Epithelial cell of proximal tubule (primary cell): ENCODE measurements at places on chromosomes 2 and 18. TPM values are rescaled to one million over a fixed set of nuclear protein-coding genes. Genes with fewer than 3 reads are reported as not detected.

The MC5R gene
- not detected in 2 replicates for total RNA-seq

The CCL20 gene
- 1.0 and 1.2 TPM in 2 replicates for total RNA-seq

The TUBA3E gene
- total RNA-seq, result not detected in 2 replicates

The ARL6IP6 gene
- 69.3 and 83.9 TPM in 2 replicates for total RNA-seq

The NYAP2 gene
- total RNA-seq, result not detected in 2 replicates

The FTCDNL1 gene
- 0.06 and 1.2 TPM in 2 replicates for total RNA-seq

The BCL2 gene
- 3.0 and 4.7 TPM in 2 replicates for total RNA-seq

The SAP130 gene
- 8.8 and 10.8 TPM in 2 replicates for total RNA-seq

The CHST9 gene
- total RNA-seq, result 2.1 and 3.7 TPM in 2 replicates

The ALK gene
- total RNA-seq, result under 0.01 TPM in 1 of 2 replicates, not detected in the other

The MC4R gene
- not detected in 2 replicates for total RNA-seq

The CXCR1 gene
- total RNA-seq, result not detected in 2 replicates

The SPOPL gene
- 9.1 and 9.3 TPM in 2 replicates for total RNA-seq

The EGR4 gene
- 0.07 TPM in 1 of 2 replicates, not detected in the other for total RNA-seq

The HAAO gene
- 2.2 and 6.1 TPM in 2 replicates for total RNA-seq

The WDPCP gene
- 1.6 and 2.6 TPM in 2 replicates for total RNA-seq

The PPP4R1 gene
- total RNA-seq, result 82.0 and 96.8 TPM in 2 replicates

The HTR2B gene
- total RNA-seq, result not detected in 2 replicates

The PROKR1 gene
- total RNA-seq, result 0.14 TPM in 1 of 2 replicates, not detected in the other

The DLX1 gene
- 0.22 TPM in 1 of 2 replicates, not detected in the other for total RNA-seq

The FAM117B gene
- 3.8 and 7.1 TPM in 2 replicates for total RNA-seq

The ALPI gene
- total RNA-seq, result not detected in 2 replicates

The SPDYA gene
- not detected in 2 replicates for total RNA-seq
